ENCODE measurements at places on chromosomes 5 and 9. TPM values are rescaled to one million over a fixed set of nuclear protein-coding genes. Genes with fewer than 3 reads are reported as not detected.
A peak's percentile ranks its signal among the peaks of the same experiment; 100 is the strongest.

DNA sequence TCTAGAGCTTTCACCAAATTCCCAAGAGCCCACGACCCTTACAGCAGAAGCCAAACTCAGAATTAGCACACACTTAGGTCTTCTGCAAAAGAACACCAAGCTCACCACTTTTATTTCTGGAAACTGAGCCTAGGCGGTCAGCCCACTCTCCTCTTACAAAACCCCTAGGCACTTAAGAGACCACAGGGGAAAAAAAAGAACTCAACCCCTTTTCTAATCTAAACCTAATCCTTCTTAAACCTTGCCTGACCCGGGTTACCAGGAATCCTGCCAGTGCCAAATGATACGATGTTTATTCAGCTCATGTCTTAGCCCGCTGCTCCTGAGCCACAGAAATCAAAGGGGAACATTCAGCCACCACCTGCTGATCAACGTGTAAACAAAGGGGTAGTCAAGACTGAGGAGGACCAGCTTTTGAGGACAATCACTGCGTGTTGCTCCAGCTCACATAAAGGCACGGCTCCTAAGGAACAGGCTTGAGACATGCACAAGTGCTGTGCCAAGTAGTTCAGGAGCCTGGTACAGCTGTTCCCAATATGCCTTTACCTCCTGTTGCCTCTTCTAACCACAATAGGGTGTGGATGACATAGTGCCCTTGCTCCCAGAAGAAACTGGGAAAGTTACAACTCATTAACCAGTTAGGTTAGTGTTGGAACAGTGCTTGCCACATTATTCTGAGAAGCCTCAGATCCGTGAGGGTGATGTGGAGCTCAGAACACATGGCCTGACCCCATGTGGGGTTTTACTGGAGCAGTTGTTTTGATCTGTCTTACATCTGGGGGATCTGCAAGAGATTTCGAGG, 49.3 kb downstream of the ZFAND5 start:
- no peak overlapping the region for H3K4me3 ChIP-seq
- H3K27me3 ChIP-seq: no peaks in the 10 kb centered on the region
- H3K4me1 ChIP-seq: peaks cover 8% of the 10 kb centered on the region
- DNase-seq: peak; percentile 53
- H3K27ac ChIP-seq: no peak overlapping the region

- no peaks in the 10 kb centered on the region for H3K4me1 ChIP-seq
- H3K27me3 ChIP-seq: no peaks in the 10 kb centered on the region
- H3K4me3 ChIP-seq: no peak overlapping the region
- H3K36me3 ChIP-seq: no peaks in the 10 kb centered on the region
- peak; percentile 35 for DNase-seq
These were observed 92.2 kb downstream of the DOCK8 start for GRCh38 chr9:306907-307306.

GRCh38 chr5:138932171-138932810, 57.2 kb upstream of the LRRTM2 start:
- DNase-seq: peak; percentile 78
- no peaks in the 10 kb centered on the region for H3K4me1 ChIP-seq
- peaks cover 86% of the 10 kb centered on the region for H3K36me3 ChIP-seq
- no peak overlapping the region for H3K4me3 ChIP-seq
- H3K27ac ChIP-seq: no peak overlapping the region

GRCh38 chr9:92440751-92441046, 16.4 kb upstream of the OMD start:
- no peak overlapping the region for H3K27ac ChIP-seq
- H3K36me3 ChIP-seq: no peaks in the 10 kb centered on the region
- H3K4me3 ChIP-seq: no peak overlapping the region
- H3K27me3 ChIP-seq: no peaks in the 10 kb centered on the region

DNA sequence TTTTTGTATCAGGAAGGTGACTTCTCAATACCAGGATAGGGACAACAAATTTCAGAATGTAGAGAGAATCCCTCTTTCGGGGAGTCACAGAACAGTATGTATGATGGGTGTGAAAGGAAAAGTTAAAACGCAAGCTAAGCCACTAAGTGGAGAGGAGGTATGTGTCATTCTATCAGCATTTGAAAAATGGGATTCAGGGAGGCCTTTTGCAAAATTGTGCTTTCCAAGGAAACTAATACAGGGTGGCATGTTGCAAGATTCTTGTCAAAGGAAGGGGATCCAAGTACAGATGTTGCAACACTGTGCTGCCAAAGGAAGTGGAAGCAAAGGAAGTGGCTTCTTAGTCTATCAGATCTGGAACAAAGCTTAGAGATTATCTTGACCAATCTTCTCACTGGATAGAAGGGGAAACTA, 12.6 kb upstream of the TNIP1 start:
- H3K27ac ChIP-seq: no peak overlapping the region
- no peak for DNase-seq
- H3K36me3 ChIP-seq: no peaks in the 10 kb centered on the region
- peaks cover 2% of the 10 kb centered on the region for H3K4me1 ChIP-seq
- H3K4me3 ChIP-seq: no peak overlapping the region

The SIGMAR1 gene
- 68.2 TPM for total RNA-seq

GRCh38 chr9:127793093-127793708, 7.4 kb downstream of the CDK9 start:
- no peaks in the 10 kb centered on the region for H3K4me1 ChIP-seq
- no peak overlapping the region for H3K27ac ChIP-seq

DNA sequence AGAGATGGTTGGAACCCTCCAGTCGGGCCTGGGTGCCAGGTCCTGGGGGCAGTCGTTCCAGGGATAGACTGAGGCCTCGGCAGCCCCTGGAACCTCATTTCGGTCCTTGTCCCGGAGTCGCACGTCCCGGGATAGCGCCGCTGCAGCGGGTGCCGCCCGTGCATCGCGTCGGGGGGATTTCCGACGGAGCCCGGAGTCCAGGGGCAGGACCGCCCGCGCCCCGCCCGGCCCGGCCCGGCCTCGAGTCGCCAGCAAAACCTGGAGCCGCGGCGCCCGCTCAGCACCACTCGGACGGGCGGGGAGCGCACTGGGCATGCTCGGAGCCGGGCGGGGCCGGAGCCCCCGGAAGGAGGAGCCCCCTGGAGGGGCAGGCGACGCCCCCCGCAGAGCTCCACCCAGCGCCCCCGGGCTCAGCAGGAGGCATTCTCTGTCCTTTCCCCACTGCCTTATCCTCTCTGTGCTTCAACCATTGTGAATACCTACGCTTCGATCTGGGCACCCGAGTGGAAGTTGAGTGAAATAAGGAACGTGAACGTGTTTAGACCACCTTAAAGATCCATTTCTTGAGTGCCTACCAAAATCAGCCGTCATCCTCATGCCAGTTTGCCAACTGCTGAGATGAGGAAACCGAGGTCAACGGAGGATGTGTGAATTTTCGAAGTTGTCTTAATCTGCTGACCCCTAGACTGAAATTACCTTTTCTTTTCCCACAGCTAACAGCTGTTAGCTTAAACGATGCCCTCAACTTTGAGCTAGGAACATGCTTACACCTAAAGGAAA, 1.7 kb upstream of the PTPN3 start:
- H3K4me3 ChIP-seq: peak overlapping the region; percentile 74
- peak; percentile 64 for DNase-seq
- H3K27me3 ChIP-seq: peaks cover 29% of the 10 kb centered on the region
- no peaks in the 10 kb centered on the region for H3K4me1 ChIP-seq
- no peaks in the 10 kb centered on the region for H3K36me3 ChIP-seq

The FAM200C gene
- 4.3 TPM for total RNA-seq

GRCh38 chr5:98588215-98588614, 185.2 kb upstream of the RGMB start:
- no peak for DNase-seq
- H3K4me3 ChIP-seq: no peak overlapping the region
- no peaks in the 10 kb centered on the region for H3K36me3 ChIP-seq
- no peaks in the 10 kb centered on the region for H3K4me1 ChIP-seq

- H3K4me3 ChIP-seq: peak overlapping the region; percentile 15
- H3K36me3 ChIP-seq: no peaks in the 10 kb centered on the region
- DNase-seq: no peak
- H3K27ac ChIP-seq: no peak overlapping the region
These were observed 4.6 kb downstream of the EPB41L4B start for GRCh38 chr9:109316207-109316640.

GRCh38 chr5:104347119-104347708, 784.6 kb upstream of the NUDT12 start:
- no peak overlapping the region for H3K27ac ChIP-seq
- H3K27me3 ChIP-seq: no peaks in the 10 kb centered on the region
- H3K4me1 ChIP-seq: peaks cover 2% of the 10 kb centered on the region
- DNase-seq: no peak

The GDF9 gene
- total RNA-seq: 0.24 TPM

The SPINK1 gene
- total RNA-seq: 2.0 TPM

DNA sequence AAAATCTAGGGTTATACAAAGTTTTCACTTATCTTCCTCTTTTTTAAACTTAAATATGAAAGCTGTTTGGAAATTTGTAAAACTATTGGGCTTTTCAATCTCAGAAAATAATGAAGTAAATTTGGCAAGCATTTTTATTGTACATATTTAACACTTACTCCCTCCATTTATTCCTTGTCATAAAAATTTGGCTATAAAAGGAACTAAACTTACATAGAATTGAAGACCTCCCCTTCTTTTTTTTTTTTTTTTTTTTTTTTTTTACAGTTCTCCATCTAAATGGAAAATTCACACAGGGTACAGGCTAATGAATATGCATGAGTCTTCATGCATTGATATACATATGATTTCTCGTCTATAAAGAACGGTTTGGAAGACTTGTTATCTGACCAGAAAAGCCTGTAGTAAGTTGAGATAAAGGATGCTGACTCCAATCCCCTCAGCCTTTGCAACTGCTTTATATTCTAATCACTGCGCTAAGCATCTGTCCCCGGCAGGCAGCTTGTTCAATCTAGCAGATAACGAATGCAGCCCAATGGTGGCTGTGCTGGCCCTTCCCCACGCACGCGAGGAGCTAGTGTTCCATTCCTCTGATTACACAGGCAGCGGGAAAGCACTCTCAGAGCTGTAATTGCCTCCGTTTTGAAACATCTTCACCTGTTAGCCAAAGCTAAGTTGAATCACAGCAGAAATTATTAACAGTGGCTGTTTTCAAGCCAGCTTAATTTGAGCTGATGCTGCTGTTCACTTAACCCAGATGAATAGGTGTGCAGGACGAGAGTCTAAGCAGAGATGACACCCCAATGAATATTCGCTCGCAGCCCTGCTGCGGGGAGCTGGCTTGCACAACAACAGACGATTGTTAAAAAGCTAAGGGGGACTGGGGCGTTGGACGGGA, 453.8 kb upstream of the ZNF608 start:
- H3K4me3 ChIP-seq: peak overlapping the region; percentile 66
- peaks cover 4% of the 10 kb centered on the region for H3K36me3 ChIP-seq
- H3K27ac ChIP-seq: no peak overlapping the region
- peak; percentile 37 for DNase-seq
- peaks cover 4% of the 10 kb centered on the region for H3K4me1 ChIP-seq
- no peaks in the 10 kb centered on the region for H3K27me3 ChIP-seq

- DNase-seq: no peak
- no peak overlapping the region for H3K4me3 ChIP-seq
- peaks cover 70% of the 10 kb centered on the region for H3K36me3 ChIP-seq
These were observed 2.9 kb upstream of the CAMSAP1 start for GRCh38 chr9:135910216-135910615.

The BRD9 gene
- 70.5 TPM for total RNA-seq

The CD72 gene
- 3.3 TPM for total RNA-seq

GRCh38 chr5:173858670-173859407, 29.3 kb upstream of the CPEB4 start:
- H3K4me3 ChIP-seq: no peak overlapping the region
- H3K36me3 ChIP-seq: no peaks in the 10 kb centered on the region
- H3K27me3 ChIP-seq: no peaks in the 10 kb centered on the region

The GFI1B gene
- total RNA-seq: not detected

GRCh38 chr9:131776473-131776872, 36.6 kb upstream of the RAPGEF1 start:
- H3K36me3 ChIP-seq: no peaks in the 10 kb centered on the region
- H3K4me3 ChIP-seq: no peak overlapping the region
- H3K27ac ChIP-seq: no peak overlapping the region
- no peaks in the 10 kb centered on the region for H3K4me1 ChIP-seq
- no peaks in the 10 kb centered on the region for H3K27me3 ChIP-seq

DNA sequence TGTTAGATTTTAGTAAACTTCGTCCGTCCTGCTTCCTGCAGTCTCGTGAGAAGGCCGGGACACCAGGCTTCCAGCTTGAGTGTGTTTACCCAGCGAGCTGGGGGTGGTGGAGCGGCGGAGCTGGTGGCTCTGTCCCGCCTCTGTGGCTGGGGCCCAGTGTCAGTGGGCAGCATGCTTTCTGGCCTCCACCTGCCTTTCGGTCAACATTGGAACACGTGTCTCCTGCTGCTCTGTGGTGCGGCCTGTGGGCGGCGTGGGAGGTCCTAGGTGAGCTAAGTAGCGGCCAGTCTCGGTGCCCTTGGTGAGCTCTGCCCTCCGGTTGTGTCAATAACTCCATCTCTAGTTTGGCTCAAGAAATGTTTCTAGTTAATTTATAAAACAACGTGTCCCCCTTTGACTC, 125.9 kb downstream of the GADD45G start:
- peak; percentile 41 for DNase-seq
- no peak overlapping the region for H3K27ac ChIP-seq
- no peaks in the 10 kb centered on the region for H3K27me3 ChIP-seq
- H3K36me3 ChIP-seq: no peaks in the 10 kb centered on the region
- H3K4me1 ChIP-seq: no peaks in the 10 kb centered on the region

DNA sequence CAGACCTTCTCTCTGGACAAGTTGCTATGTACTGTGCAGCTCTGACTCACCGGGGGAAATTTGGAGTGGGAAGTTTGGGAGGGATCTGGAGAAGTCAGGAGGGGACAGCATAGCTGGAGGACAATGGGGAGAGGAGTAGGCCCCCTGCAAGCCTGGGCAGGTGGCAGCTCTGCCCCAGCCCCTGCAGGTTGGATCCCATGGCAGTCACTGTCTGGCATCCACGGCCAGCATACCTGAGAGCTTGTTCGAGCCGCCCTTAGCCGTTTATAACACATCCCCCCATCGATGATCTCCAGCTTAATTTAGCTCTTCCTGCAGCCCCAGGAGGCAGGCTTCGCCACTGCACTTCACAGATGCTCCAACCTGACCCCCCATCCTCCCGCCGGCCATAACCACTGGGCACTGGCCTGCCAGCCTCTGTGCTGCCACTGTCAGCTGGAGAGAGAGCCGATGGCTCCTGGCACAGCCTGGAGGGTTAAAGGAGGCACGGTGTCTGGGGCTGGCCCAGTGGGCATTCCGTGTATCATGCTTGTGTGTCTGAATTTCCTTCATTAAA, 57.7 kb upstream of the RNU6ATAC start:
- H3K4me3 ChIP-seq: no peak overlapping the region
- H3K36me3 ChIP-seq: no peaks in the 10 kb centered on the region
- H3K4me1 ChIP-seq: no peaks in the 10 kb centered on the region

DNA sequence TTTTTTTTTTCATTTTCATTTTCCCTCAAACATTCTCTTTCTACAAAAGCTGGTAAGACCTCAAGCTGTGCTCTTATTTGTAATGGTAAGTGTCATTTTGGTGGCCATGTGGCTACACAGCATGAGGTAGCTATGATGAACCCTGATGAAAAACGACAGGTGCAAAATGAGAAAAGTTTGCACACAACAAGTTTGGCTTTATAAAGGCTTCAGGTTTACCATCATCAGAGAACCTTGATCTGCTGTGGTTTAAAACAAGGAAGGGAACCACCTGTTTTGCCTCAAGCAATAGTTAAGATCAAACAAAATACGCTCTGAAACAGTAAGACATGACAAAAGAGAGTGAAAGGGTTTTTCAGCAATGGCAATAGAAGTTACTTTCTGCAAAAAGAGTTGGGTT, 1124.6 kb upstream of the ACO1 start:
- no peaks in the 10 kb centered on the region for H3K27me3 ChIP-seq
- no peak overlapping the region for H3K27ac ChIP-seq
- DNase-seq: no peak
- no peaks in the 10 kb centered on the region for H3K4me1 ChIP-seq
- no peak overlapping the region for H3K4me3 ChIP-seq

The FOXD4 gene
- total RNA-seq: 0.22 TPM
